ENCODE measurements at places on chromosomes 12 and 14.

DNA sequence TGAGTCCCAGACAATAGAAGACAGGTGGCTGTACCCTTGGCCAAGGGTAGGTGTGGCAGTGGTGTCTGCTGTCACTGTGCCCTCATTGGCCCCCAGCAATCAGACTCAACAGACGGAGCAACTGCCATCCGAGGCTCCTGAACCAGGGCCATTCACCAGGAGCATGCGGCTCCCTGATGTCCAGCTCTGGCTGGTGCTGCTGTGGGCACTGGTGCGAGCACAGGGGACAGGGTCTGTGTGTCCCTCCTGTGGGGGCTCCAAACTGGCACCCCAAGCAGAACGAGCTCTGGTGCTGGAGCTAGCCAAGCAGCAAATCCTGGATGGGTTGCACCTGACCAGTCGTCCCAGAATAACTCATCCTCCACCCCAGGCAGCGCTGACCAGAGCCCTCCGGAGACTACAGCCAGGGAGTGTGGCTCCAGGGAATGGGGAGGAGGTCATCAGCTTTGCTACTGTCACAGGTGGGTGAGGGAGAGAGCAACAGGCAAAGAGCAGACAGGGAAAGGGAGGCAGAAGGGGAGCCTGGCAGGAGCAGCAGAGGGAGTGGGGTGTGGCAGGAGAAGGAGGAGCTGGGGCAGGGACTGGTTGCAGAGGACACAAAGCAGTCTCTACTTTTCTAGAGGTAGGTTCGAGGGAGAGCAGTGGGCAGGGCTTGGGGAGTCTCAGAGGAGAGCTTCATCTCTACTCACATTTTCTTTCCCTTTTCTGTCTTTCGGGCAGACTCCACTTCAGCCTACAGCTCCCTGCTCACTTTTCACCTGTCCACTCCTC is 452 bp downstream of the INHBE start:
- DNase-seq = no peak

DNA sequence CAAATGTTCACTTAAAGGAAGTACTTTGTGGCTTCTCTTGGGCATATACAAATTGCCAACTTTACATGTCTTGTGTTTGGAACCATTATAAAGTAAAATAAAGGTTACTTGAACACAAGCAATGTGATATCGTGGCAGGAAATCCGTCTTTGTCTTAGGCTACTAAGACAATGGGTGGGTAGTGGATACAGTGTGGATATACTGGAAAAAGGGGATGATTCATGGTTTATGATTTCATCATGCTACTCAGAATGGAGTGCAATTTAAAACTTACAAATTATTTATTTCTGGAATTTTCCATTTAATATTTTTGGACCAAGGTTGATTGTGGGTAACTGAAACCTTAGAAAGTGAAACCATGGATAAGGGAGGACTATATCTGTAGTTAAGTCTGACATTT is 48.4 kb downstream of the MYRFL start:
- no peak for DNase-seq

- DNase-seq = no peak
Observed at GRCh38 chr14:33796356-33796755, 154.5 kb downstream of the EGLN3 start.

DNA sequence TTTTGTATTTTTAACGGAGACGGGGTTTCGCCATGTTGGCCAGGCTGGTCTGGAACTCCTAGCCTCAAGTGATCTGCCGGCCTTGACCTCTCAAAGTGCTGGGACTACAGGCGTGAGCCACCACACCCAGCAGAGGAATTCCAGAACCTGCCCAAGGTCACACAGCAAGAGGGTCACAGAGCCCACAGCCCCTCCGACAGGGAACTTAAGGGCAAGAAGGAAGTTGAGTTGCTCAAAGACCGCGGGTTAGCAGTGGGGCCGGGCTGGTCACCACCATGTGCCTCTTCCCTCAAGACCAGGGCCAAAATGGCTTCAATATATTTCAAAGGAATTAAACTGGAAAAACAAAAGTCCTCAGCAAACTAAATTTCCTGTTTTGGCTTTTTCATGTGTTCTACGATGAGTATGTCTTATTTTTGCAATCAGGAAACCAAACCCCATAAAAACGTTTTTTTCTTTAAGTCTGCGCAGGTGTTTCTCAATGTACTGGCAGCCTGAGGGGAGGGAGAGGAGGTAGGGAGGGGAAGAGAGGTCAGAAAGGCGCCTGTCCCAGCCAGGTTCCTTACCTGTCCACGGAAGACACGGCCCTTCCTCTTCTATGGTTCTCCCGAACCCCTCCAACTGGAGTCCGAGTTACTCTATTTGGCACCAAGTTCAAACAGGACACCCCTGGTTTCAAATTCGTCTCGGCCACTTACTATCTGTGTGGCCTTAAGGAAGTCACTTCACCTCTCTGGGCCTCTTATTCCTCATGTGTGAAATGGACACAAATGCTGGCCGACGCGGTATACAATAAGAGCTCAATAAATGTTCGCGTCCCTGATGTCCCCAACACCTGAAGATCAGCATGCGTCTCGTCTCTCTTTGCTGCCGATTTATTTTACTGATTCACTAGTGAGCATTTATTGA is 778 bp downstream of the SLC8B1 start:
- DNase-seq = no peak

- no peak for DNase-seq
Observed at GRCh38 chr12:66191547-66192126, 2.6 kb downstream of the IRAK3 start.

DNA sequence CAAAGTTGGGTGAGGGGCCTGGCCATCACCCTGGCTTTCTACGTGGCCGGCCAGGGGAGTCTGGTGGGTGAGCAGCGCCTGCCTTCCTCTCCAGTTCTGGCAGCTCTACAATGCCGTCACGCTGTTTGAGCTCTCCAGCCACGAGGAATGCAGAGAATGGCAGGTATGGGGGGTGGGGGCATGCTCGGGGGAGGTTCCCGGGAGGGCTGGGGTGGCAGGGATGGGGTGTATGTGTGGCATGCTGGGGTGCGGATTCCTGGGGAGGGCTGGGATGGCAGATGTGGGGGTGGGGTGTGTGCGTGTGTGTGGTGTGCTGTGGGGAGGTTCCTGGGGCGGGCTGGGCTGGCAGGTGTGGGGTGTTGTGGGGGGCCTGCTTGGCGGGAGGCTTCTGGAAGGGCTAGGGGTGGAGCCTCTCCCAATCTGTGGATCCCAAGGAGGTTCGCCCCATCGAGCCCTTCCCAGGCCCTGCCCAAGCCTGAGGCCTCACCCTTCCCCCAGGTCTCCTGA is 18.5 kb downstream of the RHOF start:
- DNase-seq = no peak

DNA sequence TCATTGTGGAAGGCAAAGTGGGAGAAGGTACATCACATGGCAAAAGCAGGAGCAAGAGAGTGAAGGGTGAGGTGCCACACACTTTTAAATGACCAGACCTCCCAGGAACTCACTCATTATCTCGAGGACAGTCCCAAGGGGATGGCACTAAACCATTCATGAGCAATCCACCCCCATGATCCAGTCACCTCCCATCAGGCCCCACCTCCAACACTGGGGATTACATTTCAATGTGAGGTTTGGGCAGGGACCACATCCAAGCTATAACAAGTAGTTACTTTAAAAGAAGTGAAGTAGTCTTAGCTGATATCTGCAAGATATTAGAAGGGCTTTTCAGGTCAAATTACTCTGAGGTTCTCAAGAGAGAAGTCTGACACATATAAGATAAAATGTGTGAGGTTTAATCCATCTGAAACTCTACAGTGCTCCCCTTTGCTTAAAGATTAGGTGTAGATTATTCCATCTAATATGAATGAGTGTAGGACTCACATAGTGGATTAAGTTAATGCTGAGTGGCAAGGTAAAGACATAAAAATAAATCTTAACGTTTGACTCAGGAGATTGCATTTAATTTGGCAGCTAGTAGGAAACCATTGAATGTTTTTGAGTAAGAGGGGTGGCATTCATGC is 130.8 kb downstream of the TMX1 start:
- no peak for DNase-seq

- no peak for DNase-seq
Observed at GRCh38 chr12:1811948-1812291, 8.4 kb upstream of the LRTM2 start.

GRCh38 chr12:8698132-8698851 is 501 bp downstream of the RIMKLB start:
- DNase-seq = no peak

- no peak for DNase-seq
Observed at GRCh38 chr14:45649051-45649450, 396.0 kb upstream of the MIS18BP1 start.

DNA sequence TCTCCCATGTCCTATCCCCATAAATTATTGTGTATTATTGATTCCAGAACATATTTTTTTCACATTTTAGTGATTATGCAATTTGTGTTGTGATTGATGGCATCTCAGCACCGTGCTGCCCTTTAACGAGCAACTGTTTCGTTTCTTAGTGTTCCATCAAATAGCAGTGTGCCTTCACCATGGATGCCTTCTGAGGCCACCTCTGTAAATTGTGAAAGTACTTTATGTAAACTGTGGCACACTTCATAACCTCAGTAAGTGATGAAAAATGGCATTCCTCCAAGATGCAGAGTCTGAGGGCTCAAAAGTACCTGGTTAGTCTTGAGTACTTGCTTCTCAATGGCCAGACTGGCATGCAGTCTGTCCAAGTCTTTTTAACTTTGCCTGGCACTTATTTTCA is 8.2 kb downstream of the CHST11 start:
- no peak for DNase-seq

DNA sequence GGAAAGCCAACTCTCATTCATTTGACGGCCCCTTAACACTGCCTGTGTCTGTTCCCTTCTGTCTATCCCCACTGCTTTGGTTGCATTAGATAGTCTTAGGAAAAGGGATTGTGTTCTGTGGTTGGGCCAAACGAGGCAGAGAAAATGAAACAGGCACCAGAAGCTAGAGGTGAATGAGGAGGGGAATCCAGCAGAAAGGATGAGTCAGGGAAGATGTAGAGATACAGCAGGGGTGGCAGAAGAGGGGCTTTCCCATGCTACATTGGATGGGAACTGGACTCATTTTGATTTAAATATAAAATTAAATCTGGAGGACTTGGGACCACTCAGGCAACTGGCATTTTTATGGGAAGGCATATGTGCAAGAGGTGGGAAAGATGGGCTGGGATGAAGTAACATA is 43.3 kb downstream of the OTOGL start:
- no peak for DNase-seq

GRCh38 chr14:81324011-81324410 is 76.1 kb downstream of the STON2 start:
- DNase-seq = no peak

DNA sequence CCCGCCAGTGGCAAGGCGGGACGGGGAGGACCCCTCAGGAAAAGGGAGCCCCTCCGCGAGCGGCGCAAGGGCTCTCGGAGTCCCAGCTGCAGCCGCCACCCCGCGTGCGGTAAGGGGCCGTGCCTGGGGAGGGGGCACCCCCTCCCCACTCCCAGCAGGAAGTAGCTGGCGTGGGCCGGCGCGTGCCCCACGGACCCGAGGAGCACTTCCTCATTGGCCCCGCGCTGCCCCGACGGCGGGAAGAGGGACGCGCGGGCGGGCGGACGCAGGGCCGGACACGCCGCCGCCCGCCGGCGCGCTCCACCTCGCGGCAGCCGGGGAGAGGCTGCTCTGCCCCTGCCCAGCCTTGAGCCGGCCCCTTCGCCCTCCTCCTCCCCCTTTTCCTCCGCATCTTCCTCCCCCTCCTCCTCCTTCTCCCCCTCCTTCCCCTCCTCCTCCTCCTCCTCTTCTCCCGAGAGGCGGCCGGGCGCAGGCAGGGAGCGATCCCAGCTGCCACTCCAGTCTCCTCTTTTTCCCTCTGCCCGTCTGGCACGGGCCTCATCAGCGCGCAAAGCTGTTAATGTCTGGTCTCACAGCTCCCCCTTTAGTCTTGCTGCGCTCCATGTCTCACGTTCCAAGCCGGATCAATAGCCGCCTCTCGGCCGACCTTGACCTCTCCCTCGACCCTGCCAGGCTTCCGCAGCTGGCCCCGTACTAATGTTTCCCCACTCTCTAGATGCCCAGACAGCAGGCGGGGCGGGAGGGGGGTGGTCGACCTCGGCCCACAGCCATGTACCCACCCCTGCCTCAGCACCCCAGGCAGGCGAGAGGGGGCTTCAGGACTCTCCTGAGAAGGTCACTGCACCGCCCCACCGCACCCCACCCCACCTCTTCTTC is 2.6 kb upstream of the BCL11B start:
- no peak for DNase-seq

- no peak for DNase-seq
Observed at GRCh38 chr12:27506645-27507189, 17.3 kb upstream of the PPFIBP1 start.

DNA sequence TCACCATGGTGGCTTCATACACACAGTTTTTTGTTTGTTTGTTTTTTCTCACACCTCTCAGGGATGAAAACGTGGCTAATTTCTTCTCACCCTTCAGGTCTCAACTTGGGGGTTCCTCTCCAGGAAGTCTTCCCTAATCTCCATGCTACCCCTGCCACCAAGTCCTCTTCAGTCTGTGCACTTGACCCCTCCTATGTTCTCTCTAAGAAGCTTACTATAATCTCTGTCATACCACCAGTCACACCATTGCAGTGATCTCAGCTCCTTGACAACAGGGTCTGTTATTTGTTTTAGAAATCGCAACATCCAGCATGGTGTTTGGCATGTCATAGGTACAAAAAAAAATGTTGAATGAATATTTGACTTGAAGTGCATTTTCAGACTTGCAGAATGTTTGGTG is 83.4 kb downstream of the PRORP start:
- no peak for DNase-seq

DNA sequence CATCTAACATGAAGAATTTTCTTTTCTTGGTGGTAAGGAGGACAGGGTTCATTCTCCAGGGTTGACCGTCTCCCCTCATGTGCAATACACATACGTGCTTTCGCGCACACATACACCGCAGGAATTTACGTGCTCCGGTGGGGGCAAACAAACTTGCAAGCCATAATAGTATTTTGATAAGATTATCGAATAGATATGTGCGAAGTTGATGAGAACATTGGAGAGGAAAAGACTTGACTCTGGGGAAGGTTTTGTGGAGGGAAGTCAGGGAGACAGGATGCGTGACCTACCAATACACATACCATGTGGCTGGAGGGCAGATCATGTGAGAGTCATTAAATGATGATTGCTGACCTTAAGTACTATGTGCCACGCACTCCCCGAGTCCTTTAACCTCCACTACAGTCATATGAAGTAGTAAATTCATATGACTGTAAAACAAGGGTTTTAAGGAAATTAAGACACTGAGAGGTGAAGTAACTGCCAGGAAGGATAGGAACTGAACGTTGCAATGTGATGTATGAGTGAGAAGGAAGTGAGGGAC is 921 bp downstream of the RAD51B start:
- no peak for DNase-seq

GRCh38 chr12:91988086-91988923 is 157.3 kb downstream of the BTG1 start:
- DNase-seq = no peak

- DNase-seq = no peak
Observed at GRCh38 chr14:20555845-20556244, 5.0 kb downstream of the RNASE9 start.

GRCh38 chr12:10747730-10748129 is 24.6 kb upstream of the YBX3 start:
- DNase-seq = no peak

- DNase-seq = no peak
Observed at GRCh38 chr12:51874000-51874399, 13.9 kb upstream of the ANKRD33 start.
